ENCODE measurements at places on chromosomes 1 and 21.

GRCh38 chr1:32334864-32335534 is 1.0 kb downstream of the MARCKSL1 start:
- DNase-seq = peak; percentile 17

DNA sequence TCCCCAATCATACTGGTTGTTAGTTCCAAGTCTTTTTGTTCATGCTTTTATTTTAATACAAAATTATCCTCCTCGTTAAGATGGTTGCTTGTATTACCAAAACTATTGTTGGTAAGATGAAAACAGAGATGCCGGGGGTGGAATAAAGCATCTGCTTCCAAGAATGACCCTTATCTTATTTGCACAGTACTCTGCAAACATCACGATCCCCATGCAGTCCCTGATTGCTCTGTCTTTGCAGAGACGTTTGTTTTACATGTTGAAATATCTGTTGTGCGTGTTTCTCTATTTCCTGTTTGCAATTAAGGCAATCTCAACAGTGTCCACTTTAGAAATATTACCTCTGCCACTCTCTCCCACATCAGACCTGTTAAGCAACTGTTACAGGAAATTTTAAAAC is 141.3 kb upstream of the NCAM2 start:
- no peak for DNase-seq

DNA sequence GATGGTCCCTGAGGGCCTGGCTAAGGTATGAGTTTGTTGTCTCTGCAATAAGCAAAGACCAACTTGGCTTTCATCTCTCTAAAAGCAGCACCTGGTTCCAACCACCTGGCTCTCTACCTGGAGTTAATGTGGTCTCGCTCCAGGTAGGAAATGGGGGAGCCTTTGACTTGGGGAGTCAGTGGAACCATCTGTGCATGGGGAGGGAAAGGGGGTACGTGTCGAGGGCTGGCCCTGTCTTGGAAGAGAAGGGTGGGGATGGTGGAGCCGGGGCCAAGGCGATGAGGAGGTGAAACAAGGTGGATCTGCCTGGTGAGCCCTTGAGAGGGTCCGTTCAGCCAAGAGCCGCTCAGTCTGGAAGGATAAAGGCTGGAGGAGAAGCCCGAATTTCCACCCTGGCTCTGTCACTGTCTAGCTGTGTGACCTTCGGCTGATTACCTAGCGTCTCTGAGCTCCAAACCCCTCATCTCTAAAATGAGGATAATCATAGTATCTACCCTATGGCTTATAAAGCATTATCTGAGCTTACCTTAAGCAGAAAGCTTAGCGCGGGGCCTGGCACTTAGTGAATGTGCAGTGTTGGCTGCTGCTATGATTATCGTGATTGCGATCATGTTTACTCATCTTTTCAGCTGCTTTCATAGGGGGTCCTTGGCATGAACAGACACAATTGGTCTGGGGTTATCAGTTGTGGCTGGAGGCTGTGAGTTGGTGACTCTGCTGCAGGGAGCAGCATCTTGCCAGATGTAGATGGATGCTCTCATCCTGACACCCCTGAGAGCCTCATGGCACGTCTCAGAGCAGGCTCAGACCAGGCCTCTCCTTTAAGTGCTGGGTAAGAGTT is 78.7 kb downstream of the ACTL8 start:
- DNase-seq = no peak

DNA sequence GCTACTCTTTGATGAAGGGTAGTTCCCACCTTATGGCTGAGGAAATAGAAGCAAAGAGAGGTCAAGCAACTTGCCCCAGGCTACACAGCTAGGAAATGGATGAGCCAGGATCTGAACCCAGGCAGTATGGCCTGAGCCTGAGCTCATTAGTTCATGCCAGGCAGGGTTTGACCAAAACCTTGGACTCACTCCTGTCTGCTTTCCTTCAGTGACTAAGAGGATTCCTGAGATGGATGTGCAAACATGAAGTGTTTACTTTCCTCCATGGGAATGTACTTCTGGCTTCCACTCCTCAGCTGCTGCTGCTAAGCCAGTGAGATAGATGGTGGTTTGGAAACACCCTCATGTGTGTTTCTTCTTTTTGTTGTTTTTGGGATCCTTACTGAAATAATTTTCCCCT is 35.1 kb upstream of the ERRFI1 start:
- DNase-seq = no peak

- DNase-seq = peak; percentile 58
Observed at GRCh38 chr21:34994766-34995631, 54.1 kb downstream of the RUNX1 start.

DNA sequence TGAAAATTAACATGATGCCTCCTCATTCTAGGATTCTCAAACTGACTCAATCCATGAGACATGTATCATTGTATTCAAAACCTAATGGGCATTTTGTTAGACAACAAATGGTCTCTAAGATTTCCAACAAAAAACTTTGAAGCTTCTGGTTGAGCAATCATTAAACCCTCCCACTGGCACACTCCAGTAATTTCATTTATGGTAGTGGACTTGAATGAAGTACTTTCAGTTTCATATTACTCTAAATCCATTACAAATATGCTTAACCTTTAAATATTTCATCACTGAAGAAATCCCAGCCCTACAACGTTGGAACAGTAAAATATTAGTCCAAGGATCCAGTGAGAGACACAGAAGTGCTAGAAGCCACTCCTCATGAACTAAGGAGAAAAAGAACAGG is 43.5 kb downstream of the GBP6 start:
- DNase-seq = peak; percentile 55

GRCh38 chr1:59132295-59132694 is 164.6 kb upstream of the FGGY start:
- no peak for DNase-seq

GRCh38 chr1:172142324-172142723 is 278.2 kb upstream of the C1orf105 start:
- no peak for DNase-seq

GRCh38 chr1:27959792-27960603 is at the start of gene XKR8:
XKR8 (plus strand) TSS chr1:27959973; CDS start chr1:27960070, 97 bp downstream.
- peak; percentile 67 for DNase-seq

DNA sequence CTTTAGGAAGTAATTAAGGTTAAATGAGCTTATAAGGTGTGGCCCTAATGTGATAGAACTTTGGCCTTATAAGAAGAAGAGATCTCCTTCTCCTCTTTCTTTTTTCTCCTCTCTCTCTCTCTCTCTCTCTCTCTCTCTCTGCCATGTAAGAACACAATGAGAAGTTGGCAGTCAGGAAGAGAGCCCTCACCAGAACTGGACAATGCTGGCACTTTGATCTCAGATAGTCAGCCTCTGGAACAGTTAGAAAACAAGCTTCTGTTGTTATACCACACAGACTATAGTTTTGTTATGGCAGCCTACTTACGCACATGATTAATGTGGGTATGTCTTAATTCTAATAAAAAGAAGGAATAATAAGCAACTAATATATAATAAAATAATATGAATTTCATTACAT is 444.2 kb upstream of the LRRC7 start:
- no peak for DNase-seq

Data from MV-4-11 (cell line).